ENCODE measurements at places on chromosomes 12 and 14.

GRCh38 chr12:75270157-75270556 lies 60.0 kb downstream of the CAPS2 start:
- no peak for DNase-seq

DNA sequence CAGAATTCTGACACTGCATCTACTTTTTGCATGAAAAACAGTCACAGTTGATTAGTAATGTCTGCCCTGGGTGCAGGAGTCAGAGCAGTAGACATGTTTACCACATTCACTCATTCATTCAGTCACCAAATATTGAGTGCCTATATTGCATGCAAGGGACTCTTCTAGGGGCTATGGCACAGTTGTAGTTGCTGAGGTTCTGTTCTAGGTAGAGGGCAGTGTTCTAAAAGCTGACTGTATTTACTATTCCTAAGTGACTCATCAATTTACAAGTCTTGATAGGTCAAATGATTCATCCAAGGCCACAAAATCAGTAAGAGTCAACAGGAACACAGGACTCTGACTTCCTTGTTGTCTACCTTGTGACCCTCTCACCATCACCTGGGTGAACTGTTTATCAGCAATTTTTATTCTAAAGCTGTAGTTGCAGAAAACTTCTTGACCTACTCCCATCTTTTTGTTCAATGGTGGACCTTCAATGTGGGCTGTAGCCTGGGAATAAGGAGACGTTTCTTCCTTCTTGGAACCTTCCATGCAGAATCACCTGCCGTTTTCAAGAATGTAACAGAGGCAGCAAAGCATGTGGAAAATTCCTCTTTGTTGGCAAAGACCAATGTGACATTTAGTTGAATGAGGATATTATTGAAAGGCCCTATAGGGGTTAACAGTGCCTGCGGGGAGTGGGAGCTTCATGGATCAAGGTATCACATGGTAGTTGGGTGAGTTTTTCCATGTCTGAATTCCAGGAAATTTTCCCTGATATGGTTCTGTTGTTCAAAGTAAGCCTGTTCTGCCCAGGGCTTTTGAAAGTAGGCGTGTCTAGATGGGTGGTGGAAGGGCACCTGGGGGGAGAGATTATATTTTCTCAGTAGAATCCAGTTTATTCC lies 223.2 kb downstream of the KTN1 start:
- DNase-seq, result no peak

DNA sequence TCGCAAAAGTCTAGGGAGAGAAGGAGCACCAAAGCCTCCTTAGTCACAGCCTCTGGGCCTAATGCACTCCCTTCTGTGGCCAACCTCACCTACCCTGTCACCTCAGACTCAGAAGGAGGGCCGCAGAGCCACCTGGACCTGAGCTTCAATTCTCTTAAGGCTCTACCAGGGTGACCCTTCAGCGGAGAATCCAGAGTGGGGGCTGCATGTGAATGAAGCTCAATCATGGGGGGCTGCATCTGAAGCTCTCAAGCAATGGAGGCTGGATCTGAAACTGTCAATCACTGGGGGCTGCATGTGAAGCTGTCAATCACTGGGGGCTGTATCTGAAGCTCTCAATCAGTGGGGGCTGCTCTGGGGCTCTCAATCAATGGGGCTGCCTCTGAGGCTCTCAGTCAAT lies 43.1 kb upstream of the EIF5 start:
- no peak for DNase-seq

DNA sequence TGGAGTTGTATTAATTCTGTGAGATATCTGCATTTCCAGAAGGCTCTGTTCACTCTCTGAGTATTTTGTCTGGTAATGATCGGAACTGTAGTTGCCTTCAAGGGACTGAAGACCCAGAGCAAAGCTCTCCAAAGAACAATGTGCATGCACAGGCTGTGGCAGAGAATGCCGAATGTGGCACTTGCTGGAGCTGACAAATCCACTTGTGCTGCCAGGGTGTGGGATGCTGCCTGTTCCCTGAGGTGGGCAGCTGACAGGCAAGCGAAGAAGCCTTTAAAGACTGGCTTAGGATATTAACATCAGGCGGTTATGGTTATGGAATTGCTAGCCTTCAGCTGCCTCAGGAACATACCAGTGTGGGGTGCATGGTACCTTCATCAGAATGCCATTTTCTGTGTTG lies 419.9 kb upstream of the ATP2B1 start:
- no peak for DNase-seq

- no peak for DNase-seq
Measured at GRCh38 chr12:14779834-14780233, 23.4 kb downstream of the WBP11 start.

DNA sequence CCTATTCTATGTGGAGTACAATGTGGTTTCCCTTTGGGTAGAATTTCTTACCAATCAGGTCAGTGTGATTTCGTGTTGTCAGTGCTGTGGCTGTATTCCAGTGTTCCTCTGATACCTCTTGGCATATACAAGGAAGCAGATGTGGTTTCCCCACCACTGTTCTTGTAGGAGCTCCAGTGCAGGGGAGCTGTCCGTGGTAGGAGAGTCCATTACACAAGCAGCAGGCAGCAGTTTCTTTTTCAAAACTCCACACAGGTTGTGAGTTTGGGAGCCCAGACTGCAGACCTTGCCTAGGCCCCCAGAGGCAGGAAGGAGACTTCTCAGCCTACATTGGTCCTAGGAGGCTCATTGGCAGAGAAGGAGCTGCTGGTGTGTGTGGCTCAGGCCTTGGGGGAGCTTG lies 452.8 kb downstream of the AACS start:
- DNase-seq, result no peak

- DNase-seq, result no peak
Measured at GRCh38 chr12:102728506-102729242, 188.4 kb downstream of the PAH start.

GRCh38 chr14:49972131-49972671 lies 79.3 kb downstream of the ARF6 start:
- DNase-seq, result no peak

DNA sequence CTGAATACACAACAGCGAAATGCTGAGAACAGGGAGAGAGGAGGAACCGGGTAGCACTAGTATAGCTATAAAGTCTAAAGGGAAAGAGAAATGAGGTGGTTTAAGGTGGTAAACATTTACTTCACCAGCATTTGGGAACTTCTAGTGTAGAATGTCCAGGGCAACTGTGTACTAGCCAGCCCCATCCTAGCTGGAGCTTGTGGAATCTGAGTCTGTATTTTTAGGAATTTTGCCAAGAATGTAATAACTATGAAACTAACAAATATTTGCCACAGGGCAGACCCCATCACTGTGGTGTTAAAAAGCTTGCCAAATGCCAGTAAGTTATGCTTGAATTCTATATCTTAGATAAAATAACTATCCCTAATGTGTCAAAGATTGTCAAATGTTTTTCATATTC lies 398.9 kb upstream of the MIS18BP1 start:
- no peak for DNase-seq

DNA sequence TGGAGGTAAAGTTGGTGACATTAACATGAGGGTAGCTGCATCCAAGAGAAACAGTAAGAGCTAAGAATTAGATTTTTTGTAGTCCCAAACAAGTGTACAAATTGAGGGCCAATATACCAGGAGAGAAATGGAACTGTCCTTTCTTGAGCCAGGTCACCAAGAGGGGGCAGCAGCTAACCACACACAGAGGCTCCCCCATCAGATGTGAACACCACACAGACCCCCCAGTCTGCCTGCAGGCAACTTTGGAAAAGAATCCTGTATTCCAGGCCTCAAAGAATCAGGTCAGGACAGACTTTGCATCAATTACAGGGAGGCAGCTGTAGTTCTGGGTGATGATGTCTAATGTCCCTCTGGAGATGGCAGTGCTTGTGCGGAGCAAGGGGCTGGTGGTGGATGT lies 77.9 kb downstream of the SPTB start:
- DNase-seq, result no peak

DNA sequence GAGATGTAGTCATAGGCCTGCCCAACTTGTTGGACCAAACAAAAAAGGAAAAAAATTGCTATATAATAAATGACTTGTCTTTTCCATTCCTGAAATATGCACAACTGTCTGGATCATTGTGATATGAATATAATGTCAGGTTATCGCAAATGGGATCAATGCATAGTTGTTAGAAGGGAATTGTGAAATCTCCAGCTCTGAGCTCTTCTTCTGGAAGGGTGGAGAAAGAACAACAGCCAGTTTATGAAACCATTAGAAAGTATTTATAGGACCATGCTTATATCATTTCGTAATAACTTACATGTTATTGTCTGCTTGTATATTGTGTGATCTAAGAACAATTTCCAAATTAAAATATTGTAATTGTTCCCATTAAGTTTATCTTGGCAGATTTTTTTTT lies 35.7 kb upstream of the HIF1A start:
- DNase-seq, result no peak

GRCh38 chr12:92602930-92603623 lies 99.7 kb upstream of the PLEKHG7 start:
- no peak for DNase-seq

DNA sequence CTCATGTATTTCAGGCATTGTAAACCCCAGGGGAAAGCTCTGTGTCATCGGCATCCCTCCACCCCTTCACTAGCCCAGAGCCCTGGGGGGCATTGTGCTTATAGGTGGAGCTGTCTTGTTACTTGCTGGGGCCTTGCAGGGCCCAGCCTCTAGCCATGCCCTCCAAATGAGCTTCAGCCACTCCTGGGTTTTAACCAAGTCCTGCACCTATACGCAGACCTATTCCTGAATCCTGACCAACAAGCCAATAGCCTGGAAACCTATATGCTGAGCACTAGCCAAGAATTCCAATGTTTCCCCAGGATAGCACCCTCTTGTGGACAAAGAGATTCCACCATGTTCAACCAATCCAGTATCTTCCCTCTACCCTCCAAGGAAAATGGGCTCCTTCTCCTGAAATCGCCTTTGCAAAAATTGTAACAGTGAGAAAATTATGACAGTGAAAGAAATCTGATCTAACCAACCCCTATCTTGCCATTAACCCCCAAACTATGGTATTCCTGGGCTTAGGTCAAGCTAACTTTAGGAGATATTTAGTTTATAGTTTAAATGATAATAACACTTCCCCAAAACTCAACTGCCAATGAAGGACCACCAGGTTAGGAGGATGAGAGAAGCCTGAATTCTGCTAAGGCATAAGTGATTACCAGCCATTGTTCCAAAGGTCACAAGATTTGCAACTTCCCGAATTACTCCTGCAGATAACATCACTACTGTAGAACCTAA lies 55.5 kb downstream of the TTC7B start:
- DNase-seq, result no peak

GRCh38 chr14:24339284-24340151 lies at the start of gene RIPK3:
Gene RIPK3 (minus strand): TSS chr14:24339991. CDS start chr14:24339826, 165 bp downstream.
- peak; percentile 88 for DNase-seq

- no peak for DNase-seq
Measured at GRCh38 chr12:124915239-124916236, 1.1 kb upstream of the UBC start.

GRCh38 chr12:120413901-120414695 lies 23.8 kb upstream of the COX6A1 start:
- peak; percentile 43 for DNase-seq

DNA sequence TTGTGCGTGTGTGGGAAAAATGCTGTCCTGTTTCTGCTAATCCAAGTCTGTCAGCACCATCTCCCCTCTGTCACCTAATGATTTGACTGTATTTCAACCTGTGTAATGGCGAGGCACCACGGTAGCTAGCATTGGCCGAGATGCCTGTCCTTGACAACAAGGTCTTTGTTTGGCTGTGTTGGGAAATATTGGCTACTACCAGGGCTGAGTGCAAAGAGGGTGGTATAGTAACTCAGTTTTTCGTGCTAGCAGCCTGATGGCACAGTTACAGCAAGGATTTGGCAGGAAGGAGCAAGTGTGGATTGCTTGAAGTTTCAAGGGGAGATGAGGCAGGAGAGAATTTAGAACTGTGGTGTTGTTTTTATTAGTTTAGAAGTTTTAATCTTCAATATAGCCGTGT lies 440.3 kb upstream of the RGS6 start:
- no peak for DNase-seq
